ENCODE measurements at places on chromosomes 3 and 15.

- no peak for DNase-seq
These were observed 334.8 kb downstream of the NAALADL2 start for GRCh38 chr3:175193815-175194518.

- DNase-seq: no peak
These were observed 51.9 kb downstream of the CA12 start for GRCh38 chr15:63329567-63330350.

GRCh38 chr3:121545049-121545573 is 677 bp downstream of the POLQ start:
- DNase-seq: no peak

GRCh38 chr15:96171853-96172296 is 158.6 kb upstream of the NR2F2 start:
- DNase-seq: no peak

DNA sequence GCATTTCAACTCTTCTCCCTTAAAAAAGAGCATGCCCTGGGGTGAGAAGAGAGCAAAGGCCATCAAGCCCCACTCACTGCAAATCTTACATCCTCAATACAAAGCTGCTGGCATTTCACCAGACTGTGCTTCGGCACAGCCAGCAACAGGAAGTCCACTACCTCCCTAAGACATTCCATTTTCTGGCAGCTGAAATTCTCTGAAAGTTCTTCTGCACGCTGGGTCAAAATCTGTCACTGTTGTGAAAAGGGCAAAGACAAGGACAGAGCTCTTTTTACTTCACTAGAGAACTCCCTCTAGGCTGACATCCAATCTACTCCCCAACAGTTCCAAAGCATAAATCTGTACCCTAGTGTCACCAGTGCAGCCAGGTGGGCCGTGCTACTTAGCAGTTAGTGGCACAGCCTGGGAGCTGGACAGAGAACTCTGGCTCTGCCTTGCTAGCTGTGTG is 6.3 kb downstream of the MTMR10 start:
- DNase-seq: peak; percentile 26

- DNase-seq: no peak
These were observed 115.1 kb upstream of the PLXNA1 start for GRCh38 chr3:126867863-126868200.

DNA sequence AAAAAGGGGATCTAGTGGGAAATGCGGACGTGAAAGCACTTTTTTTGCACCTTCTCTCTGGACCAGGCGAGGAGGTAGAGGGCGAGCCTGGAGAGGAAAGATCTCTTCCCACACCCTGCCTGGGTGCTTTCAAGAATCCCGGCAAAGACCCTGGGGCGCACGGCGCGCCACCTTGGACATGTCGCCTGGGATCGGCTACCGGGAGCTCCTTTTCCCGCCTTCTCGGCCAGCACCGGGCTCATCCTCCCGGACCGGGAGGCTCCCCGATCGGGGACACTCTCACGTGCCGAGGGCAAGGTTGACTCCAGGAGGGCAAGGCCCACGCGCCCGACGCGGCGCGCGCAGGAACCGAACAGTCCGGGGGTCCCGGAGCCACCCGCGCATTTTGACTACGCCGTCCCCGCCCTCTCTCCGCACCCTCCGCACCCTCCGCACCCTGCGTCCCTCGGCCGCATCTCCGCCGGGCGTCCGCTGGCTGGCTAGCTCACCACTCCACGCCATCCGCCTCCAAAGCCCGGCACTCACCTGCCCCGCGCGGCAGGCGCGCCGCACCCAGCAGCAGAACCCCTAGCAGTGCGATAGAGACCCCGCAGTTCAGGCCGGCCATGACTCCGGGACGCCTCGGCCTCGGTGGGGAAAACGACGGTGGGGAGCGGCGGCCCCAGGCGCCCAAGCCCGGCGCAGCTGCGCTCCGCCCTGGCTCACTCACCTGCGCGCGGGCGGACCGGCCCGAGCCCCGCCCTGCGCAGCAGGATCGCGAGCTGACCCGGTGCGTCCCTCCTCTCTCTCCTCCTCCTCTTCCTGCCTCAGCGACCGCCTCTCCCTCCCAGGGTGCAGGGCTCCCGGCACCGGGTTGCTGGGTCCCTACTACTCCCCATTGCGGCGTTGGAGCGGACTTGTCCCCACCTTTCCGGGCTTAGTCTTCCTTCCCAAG is at the start of gene CDCP1:
TSS of gene CDCP1 (minus strand) at position 698 of the 934 bp plus-strand sequence. CDS start at position 607, 91 bp downstream.
- no peak for DNase-seq

GRCh38 chr3:50267280-50267913 is 1.6 kb upstream of the SEMA3B start:
- peak; percentile 53 for DNase-seq

DNA sequence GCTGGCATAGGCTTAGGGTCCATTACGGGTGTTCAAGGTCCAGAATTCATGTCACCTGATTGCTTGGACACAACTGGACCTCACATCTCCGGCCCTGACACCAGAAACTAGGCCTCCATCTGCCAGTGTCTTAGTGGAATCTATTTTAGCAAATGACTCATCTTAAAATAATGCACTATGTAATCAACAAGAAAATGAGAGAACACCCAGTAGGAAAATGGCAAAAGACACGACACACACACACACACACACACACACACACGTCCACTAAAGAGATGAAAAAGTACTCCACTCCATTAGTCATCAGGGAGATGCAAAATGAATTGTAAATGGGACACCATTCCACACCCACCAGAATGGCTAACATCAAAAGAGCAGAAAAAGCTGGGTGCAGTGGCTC is 11.2 kb downstream of the APBA2 start:
- DNase-seq: no peak

DNA sequence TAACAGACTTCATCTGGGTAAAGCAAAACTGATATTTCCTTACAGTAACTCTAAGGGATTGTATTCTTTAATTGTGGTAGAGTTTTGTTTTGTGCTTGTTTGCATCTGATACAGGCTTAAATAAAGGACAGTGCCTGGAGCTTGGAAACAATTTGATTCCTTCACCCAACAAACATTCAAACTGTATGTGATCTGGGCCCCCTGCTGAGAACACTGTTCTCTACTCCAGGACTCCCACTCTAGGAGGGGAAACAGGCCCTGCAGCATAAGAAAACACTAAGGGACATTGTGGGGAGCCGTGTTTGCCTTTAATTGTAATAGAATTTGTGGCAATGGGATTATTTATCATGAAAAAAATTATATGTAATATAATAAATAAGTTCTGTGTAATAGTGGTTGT is 56.9 kb downstream of the CTDSPL start:
- no peak for DNase-seq
